Activated CD8-positive, alpha-beta memory T cell treated with anti-CD3 and anti-CD28 coated beads, Interleukin-2, amount 10 ng/mL, durations not matched to agents 7 days and 5 days (primary cell): ENCODE measurements at places on chromosomes 6 and 20.

DNA sequence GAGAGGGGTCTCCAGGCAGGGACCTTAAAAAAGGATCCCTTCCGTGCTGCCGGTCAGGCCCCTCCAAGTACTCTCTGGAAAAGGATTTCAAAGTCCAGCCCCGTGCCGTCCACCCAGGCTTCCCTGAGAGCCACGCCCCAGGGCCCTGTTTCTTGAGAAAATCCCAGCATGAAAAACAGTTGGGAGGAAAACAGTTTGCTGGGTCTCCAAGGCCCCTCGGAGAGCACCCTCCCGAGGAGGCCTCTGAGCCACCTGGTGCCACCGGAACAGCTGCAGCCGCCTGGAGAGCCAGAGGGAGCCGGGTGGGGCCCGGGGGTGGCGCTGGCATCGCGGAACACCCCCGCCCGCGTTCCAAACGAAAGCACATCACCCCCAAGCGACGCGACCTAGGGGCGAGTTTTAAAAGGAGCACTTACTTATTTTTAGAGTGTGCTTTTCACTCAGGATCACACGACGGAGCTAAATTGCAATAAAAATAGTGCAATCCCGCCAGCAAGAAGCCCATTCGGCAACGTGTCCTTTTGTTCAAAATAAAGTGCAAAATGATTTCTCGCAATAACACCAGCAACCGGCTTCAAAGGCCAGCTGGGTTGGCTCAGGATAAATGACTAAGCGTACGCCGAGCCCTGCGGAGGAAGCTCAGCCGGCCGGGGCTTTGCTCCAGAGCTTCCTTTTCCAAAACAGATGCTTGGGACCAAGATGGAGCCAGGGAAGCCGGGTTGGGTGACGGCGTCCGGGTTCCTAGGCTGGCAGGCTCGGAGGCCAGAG lies 64.2 kb downstream of the YTHDF1 start:
- no peak for DNase-seq

- DNase-seq: no peak
These were observed 2.3 kb downstream of the SIRPA start for GRCh38 chr20:1897541-1897940.

- no peak for DNase-seq
These were observed 40.4 kb upstream of the ZMYND8 start for GRCh38 chr20:47396762-47397476.

DNA sequence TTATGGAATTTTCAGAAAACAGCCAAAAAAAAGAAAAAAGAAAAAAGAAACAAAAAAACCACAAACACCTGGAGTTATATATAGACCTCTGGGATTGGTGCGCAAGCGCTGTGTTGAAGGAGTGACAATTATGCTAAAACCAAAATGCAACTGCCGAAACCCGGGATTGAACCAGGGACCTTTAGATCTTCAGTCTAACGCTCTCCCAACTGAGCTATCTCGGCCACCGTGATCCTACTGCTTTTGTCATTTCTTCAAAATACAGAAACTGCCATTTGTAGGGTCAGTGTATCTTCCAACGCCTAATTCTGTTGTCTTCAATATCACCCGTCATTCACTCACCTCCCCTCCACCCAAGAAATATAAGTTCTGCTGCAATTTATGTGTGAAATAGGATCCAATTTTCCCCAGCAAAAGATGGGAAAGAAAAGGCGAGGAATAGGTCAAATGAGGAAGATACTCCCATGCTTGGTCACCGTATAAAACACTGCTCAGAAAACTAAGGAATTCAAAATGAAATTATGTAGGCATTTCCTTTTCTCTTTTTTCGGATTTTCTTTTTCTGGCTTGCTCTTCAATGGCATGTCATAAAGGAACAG lies 116.0 kb downstream of the TRIM27 start:
- peak; percentile 46 for DNase-seq

- DNase-seq: no peak
These were observed 403.2 kb downstream of the SAMD5 start for GRCh38 chr6:147911686-147912085.

GRCh38 chr6:6305575-6305974 lies 14.9 kb downstream of the F13A1 start:
- no peak for DNase-seq

- DNase-seq: no peak
These were observed 63.3 kb downstream of the MOCS1 start for GRCh38 chr6:39870950-39871349.

DNA sequence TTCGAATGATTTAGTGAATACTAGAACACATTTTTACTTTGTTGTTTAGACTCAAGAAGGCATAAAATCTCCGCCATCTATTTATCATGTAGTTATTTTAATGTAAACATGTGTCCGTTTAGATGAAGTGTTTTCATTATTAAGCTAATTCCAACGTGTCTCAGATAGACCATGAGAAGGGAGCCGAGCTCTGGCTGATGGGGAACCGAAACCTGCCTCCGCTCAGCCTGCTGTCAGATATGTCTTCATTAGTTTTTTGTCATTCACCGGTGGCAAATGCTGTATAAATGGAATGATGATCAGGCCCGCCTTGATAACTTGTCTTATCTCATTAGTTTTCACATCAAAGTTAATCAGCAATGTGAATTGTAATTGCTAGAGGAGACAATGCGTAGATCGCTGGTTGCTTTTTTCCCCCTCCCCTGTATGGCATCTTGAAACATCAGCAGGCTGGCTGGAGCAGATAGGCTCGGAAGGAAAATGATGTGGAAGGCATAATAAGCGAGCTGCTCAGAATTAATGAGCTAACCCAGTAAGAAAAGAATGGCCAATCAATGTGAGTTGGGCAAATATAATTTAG lies 136.4 kb downstream of the LINC00237 start:
- DNase-seq: no peak

GRCh38 chr6:41427642-41428335 lies 92.4 kb downstream of the NCR2 start:
- no peak for DNase-seq
